ENCODE measurements at places on chromosomes 3 and 15.
A peak's percentile ranks its signal among the peaks of the same experiment; 100 is the strongest.

- DNase-seq: peak; percentile 96
These were observed 110.6 kb upstream of the MEF2A start for GRCh38 chr15:99454941-99455788.

- peak; percentile 61 for DNase-seq
These were observed 92.8 kb upstream of the DCBLD2 start for GRCh38 chr3:98994128-98994762.

GRCh38 chr3:125402639-125403038, 27.5 kb upstream of the ZNF148 start:
- no peak for DNase-seq

- no peak for DNase-seq
These were observed 424 bp downstream of the HAUS2 start for GRCh38 chr15:42549032-42549491.

DNA sequence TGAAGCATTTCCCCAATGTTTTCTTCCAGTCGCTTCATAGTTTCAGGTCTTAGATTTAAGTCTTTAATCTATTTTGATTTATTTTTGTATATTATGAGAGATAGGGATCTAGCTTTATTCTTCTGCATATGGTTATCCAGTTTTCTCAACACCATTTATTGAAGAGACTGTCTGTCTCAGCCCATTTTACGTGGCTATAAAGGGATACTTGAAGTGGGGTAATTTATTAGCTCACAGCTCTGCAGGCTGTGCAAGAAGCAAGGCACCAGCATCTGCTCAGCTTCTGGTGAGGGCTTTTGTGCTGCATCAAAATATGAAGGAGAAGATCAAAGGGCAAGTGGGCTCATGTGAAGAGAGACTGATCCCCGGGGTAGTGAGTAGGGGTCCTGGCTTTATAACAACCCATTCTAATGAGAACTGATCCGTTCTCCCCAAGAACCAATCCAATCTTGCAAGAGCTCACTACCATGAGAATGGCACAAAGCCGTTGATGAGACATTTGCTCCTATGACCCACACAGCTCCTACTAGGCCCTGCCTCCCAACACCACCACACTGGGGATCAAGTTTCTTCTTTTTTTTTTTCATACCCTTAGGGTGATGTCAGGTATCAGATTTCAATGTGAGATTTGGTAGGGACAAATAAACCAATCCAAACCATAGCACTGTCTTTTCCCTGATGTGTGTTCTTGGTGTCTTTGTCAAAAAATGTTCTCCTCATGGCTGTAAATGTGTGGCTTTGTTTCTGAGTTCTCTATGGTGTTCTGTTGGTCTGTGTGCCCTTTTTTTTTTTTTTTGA, 63.2 kb downstream of the IQGAP1 start:
- no peak for DNase-seq

DNA sequence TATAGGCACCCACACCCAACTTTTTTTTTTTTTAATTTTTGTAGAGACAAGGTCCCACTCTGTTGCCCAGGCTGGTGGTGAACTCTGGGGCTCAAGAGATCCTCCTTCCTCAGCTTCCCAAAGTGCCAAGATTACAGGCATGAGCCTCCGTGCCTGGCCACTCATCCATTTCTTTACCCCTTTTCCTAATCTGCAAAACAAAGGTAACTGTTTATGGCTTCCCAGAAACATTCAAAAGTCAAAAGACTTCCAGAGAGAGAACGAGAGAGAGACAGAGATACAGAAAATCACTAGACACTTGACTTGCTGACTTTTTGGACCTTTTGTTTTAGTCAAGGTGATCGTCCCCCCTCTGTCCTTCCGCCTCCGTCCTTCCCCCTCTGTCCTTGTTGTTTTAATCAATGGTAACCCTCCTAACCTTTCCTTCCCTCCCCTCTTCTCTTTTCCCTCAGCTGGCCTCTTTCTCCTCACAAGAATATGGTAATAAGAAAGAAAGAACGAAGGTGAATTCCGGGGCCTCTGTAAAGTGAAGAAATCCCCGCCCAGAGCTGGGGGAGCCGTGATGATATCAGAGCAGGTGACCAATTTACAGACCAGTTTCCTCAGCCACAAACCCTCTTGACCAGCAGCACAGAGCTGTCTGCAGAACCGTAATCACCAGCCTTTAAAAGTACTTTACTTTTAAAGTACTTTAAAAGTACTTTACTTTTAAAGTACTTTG, 21.9 kb downstream of the KLHL6 start:
- peak; percentile 65 for DNase-seq

DNA sequence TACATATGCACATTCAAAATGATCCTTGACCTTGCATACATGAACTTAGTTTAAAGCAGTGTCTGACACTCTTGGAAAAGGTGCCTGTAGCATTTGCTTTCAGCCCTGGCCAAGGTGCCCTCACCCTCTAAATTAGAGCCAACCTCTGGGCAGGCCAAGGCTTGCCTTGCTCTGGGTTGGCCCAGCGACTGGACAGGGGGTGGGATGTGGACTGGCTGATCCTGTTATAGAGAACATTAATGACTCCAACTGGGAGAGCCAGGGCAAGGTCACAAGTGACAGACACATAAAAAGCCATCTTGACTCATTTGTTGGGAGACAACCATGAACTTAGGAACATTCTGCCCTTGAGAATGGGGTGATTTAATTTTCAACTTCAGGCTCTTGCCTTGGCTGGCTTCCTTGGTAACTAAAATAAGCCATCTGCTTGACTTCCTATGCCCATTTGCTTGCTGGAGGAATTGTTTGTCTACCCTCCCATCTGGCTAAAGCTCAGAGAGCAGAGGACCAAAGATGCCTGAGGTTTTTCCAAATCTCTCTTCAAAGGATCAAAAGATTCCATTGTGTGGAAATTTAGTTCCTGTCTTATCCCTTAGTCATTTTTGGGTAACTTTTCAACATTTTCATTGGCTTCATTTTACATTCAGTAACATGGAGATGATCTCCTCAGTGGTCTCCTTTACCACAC, 403.7 kb downstream of the SOX2 start:
- DNase-seq: no peak

- peak; percentile 77 for DNase-seq
These were observed 38.3 kb downstream of the CPN2 start for GRCh38 chr3:194312743-194313281.

DNA sequence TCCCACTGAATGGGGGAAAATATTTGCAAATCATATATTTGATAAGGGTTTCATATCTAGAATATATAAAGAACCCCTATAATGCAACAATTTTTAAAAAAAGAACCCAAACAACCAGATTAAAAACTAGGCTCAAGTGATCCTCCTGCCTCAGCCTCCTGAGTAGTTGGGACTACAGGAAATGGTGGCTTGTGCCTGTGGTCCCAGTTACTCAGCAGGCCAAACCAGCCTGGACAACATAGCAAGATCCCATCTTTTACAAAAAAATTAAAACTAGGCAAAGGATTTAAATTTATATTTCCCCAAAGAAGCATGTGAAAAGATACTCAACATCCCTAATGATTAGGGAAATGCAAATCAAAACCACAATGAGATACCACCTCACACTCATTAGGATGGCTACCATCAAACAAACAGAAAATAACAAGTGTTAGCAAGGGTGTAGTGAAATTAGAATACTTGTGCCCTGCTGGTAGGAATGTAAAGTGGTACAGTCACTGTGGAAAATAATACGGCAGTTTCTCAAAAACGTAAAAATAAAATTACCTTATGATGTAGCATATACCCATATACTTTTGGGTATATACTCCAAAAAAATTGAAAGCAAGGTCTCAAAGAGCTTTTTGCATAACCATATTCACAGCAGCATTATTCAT, 19.7 kb downstream of the TFDP2 start:
- DNase-seq: no peak

DNA sequence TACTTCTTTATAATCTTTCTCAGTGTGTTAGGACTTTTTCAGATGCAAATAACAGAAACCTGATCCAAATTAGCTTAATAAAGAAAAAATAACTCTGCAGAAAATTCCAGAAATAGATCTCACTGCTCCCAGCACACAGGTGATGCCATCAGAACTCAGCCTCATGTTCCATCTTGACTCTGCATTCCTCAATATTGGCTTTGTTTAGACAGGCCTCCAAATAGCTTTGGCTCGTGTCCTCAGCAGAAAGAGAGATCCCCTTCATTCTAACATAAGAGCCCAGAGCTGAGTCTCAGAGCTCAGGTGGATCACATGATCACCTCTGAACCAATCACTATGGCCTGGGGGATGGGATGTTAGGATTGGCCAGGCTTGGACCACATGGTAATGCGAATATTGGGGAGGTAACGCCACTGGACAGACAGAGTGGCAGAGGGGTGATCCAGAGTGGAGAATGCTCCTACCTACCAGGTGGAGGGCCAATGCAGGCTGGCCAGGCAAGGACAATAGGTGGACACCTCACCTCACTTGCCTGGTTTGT, 46.6 kb upstream of the TBC1D21 start:
- no peak for DNase-seq
